ENCODE measurements at places on chromosomes 3 and 15.

DNA sequence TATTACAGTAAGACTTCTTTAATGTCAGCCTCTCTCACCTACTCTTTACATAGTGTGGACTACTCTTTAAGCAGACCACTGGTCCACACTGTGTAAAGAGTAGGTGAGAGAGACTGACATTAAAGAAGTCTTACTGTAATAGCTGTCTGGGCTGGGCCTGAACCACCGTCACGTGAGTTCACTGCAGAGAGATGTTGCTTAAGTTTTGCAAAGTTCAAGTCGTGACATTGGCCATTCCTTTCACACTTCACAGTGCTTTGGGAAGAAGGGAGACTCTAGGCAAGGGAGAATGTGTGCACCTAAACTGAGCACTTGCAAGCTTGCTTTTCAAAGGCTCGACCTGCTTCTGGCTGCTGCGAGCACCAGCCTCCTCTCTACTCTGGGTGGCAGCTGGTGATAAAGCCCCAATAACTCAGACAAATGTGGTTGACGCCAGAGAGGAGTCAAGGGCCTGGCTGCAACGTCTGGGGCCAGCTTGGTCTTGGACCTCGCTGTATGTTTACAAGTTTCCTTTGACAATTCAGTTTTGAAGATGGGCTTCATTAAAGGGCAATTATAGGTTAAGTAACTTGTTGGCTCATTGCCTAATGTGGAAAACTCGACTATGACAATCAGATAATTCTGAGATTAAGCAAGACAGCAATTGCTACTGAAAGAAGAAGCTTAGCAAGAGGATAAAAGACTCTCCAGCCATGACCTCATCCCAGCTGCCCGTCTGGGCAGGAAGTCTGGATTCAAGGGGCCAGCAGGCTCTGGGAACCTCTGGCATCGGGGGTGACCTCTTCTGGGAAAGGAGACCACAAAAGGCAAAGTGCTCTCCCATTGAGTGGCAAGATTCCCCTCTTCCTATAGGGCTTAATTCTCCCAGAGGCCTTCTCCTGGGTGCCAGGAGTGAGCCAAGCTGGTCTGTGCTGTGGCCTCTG, 242.1 kb upstream of the TLE3 start:
- H3K27ac ChIP-seq = no peak overlapping the region
- peaks cover 2% of the 10 kb centered on the region for H3K36me3 ChIP-seq
- no peak overlapping the region for H3K4me3 ChIP-seq
- DNase-seq = no peak
- H3K4me1 ChIP-seq = peaks cover 10% of the 10 kb centered on the region

GRCh38 chr3:127735767-127736693, 63.3 kb downstream of the ABTB1 start:
- no peak for DNase-seq
- peaks cover 40% of the 10 kb centered on the region for H3K27me3 ChIP-seq
- H3K36me3 ChIP-seq = no peaks in the 10 kb centered on the region
- H3K4me3 ChIP-seq = no peak overlapping the region

- no peaks in the 10 kb centered on the region for H3K27me3 ChIP-seq
- no peak overlapping the region for H3K27ac ChIP-seq
- H3K4me3 ChIP-seq = no peak overlapping the region
- H3K36me3 ChIP-seq = no peaks in the 10 kb centered on the region
- DNase-seq = no peak
Measured at GRCh38 chr3:112646623-112647022, 5.7 kb upstream of the CCDC80 start.

GRCh38 chr15:39488516-39488915, 92.4 kb upstream of the THBS1 start:
- DNase-seq = no peak
- no peak overlapping the region for H3K4me3 ChIP-seq
- H3K4me1 ChIP-seq = no peaks in the 10 kb centered on the region
- H3K27ac ChIP-seq = no peak overlapping the region

- H3K27me3 ChIP-seq = no peaks in the 10 kb centered on the region
- no peaks in the 10 kb centered on the region for H3K36me3 ChIP-seq
Measured at GRCh38 chr3:78398401-78398800, 1358.5 kb downstream of the ROBO2 start.

- no peak for DNase-seq
- no peak overlapping the region for H3K4me3 ChIP-seq
- peaks cover 11% of the 10 kb centered on the region for H3K27me3 ChIP-seq
Measured at GRCh38 chr15:101013201-101013550, 94.0 kb downstream of the LRRK1 start.

DNA sequence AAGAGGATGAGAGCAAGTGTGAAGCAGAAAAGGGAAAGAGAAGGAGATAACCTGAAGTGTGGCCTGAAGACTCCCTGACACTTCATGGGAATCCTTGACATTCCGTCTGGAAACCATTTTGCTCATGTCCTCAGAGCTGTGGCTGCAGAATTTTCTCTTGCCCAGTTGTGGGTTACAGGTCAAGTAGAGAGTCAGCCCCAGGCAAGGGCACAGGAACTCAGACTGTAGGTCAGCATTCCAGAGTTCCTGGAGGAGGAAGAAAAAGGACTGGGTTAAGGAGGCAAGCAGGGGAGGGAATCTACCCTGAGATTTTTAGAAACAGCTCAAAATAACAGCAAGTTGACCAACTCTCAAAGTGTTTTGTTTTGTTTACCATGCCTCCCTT, 4.1 kb upstream of the THSD4 start:
- DNase-seq = no peak
- H3K4me1 ChIP-seq = peaks cover 12% of the 10 kb centered on the region
- H3K27me3 ChIP-seq = peaks cover 44% of the 10 kb centered on the region
- no peaks in the 10 kb centered on the region for H3K36me3 ChIP-seq
- no peak overlapping the region for H3K27ac ChIP-seq

GRCh38 chr3:147934451-147935180, 525.5 kb downstream of the ZIC1 start:
- H3K27me3 ChIP-seq = no peaks in the 10 kb centered on the region
- H3K4me1 ChIP-seq = peaks cover 26% of the 10 kb centered on the region
- no peak for DNase-seq
- H3K4me3 ChIP-seq = no peak overlapping the region
- no peaks in the 10 kb centered on the region for H3K36me3 ChIP-seq
- H3K27ac ChIP-seq = no peak overlapping the region

DNA sequence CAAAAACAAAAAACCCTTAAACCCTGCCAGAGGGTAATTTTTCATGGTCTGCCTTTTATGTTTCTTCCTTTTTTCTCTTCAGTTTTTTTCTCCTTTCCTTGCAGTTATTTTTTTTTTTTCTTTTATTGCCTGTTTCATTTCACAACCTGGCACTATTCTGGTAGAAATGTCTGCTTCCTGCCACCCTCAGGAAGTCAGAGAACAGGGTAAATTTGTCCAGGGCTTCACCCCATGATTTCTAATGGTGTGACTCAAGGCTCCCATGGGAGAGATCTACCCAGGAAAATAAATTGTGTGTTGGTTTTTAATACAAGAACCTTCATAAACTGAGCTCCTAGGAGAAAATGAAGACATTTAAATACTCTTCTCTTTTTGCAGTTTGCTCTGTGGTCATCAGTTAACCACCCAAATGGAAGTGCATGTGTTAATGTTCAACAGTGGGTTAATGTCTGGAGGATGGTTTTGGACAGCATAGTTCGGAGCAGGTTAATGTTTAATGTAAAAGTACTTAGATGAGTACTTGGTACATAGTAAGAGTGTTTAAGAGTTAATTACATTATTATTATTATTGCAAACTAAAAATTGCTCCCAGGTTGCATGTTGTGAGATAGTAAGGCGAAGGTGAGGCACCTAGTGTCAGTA, 45.9 kb downstream of the CGNL1 start:
- H3K4me1 ChIP-seq = peaks cover 20% of the 10 kb centered on the region
- H3K4me3 ChIP-seq = no peak overlapping the region
- H3K36me3 ChIP-seq = peaks cover 10% of the 10 kb centered on the region
- H3K27me3 ChIP-seq = no peaks in the 10 kb centered on the region
